A549 treated with GW870086 at 1 μM for 4 hours (cell line): ENCODE measurements at places on chromosomes 11 and 22. TPM values are rescaled to one million over a fixed set of nuclear protein-coding genes. Genes with fewer than 3 reads are reported as not detected.

Gene PAMR1
- not detected in 5 replicates for total RNA-seq

Gene C22orf42
- not detected in 5 replicates for total RNA-seq

Gene FREY1
- 0.24 to 0.96 TPM (median 0.49 TPM) in 5 replicates for total RNA-seq

Gene TRIM5
- 10.2 to 10.9 TPM (median 10.8 TPM) in 5 replicates for total RNA-seq

Gene CARD16
- total RNA-seq, result not detected in 5 replicates
